ENCODE measurements at places on chromosomes 1 and 21.

- no peak for DNase-seq
Observed at GRCh38 chr1:62417351-62417999, 19.4 kb upstream of the USP1 start.

DNA sequence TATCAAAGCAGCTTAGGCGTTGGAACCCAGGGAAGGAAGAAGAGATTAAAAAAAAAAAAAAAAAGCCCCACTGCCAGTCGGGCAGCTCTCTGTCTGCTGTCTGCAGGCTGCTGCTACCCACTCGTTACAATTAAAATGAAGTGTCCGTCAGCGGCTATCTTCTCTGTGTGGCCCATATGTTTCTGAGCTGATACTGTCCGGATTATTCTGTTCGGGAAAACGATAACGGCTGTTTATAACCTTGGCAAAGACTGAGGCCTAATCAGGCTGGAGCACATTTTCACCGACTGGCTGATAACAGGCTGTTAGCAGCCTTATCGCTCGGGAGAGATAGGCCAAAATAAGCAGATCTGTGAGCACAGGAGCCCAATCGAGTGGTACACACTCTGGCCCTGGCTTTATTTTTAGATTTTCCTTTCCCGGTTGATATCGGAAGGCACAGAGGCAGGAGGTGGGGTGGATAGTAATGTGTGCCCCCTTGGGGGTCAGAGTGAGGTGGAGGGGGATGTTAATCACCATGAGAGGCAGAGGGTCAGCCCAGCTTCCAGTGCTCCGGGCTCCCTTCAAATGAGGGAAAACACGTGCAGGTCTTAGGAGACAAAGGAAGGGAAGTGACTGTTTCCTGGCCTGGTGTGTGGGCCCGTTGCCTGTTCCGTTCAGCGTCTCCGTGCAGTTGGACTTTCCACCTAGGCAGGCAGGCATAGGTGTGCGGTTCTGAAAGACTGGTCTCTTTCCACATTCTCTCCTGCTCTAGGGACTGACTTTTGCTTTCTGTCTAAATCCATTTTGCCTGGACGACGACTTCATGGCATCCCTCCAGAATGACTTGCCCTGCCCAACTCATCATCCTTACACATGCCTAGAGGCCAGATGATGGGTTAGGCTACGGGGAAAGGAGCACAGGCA, 153.4 kb downstream of the PBX1 start:
- DNase-seq, result no peak

- DNase-seq, result no peak
Observed at GRCh38 chr1:64215576-64215975, 12.2 kb downstream of the UBE2U start.

DNA sequence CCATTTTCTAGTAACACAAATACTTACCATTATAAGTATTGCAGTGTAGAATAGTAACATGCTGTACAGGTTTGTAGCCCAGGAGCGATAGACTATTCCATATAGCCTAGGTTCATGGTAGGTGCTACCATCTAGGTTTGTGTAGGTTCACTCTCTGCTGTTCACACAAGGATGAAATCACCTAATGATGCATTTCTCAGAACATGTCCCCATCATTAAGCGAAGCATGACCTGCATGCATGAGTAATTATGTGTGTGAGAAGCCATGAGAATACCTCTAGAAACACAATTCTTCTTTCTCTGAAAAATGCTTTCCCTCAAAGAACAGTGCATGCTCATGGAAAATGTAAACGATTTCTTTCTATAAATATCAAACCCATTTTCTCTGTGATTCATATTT, 69.3 kb downstream of the NR5A2 start:
- no peak for DNase-seq

- no peak for DNase-seq
Observed at GRCh38 chr1:160641323-160642280, 5.2 kb downstream of the SLAMF1 start.

- peak; percentile 83 for DNase-seq
Observed at GRCh38 chr1:29105822-29106221, 17.9 kb downstream of the TMEM200B start.

- DNase-seq, result no peak
Observed at GRCh38 chr1:87155170-87155569, 173.5 kb upstream of the LMO4 start.

DNA sequence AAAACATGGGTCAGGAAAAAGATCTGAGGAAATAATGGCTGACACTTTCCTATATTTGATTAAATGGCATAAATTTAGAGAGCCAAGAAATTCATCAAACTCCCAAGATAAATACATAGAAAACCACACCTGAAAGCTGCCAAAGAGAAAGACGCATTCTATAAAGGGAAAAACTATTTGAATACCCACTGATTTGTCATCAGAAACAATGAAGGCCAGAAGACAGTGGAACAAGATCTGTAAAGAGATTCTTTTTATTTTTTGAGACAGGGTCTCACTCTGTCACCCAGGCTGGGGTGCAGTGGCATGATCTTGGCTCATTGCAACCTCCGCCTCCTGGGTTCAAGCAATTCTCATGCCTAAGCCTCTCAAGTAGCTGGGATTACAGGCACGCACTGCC, 17.4 kb downstream of the SDE2 start:
- no peak for DNase-seq

- no peak for DNase-seq
Observed at GRCh38 chr1:226381226-226381998, 26.5 kb downstream of the PARP1 start.

DNA sequence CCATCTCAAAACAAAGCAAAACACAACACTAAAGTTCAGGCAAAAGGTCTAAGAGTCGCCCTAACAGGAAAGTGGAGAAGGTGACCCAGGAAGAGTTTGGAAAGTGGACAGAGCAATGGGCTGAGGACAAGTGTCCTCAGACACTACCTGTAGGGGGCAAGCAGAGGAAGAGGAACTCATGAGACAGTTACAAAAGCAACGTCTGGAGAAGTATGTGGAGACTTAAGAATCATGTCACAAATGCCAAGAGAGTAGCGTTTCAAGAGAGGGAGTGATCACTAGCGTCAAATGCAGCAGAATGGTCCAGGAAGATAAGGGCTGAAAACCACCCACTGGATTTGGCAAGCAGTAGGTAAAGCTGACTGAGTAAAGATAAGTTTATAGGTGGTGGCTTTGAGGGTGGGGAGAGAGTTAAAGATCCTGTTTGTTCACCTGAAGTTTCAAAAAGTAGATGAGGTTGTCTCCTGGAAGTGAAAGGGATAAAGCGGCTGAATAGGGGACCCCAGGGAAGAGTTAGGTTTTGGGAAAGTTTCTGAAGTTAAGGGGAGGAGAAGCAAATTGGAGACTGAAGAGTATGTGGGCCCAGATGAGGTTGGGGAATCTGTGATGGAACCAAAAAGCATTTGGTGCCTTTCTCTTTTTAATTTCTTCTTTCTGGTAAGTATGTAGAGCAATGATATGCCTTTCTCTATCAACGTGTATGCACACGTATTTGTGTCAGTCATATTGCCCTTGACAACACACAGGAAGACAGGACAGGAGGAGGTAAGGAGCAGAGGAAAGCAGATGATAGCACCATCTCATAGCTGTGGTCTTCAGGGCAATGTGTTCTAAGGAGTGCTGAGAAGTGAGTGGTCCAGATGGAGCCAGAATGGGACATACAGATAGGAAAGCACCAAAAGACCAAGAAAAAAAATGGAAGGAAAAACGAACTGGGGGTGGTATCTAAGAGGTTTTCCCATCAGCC, 3.1 kb downstream of the BSDC1 start:
- no peak for DNase-seq

GRCh38 chr1:61641578-61642336, 83.2 kb downstream of the TM2D1 start:
- peak; percentile 87 for DNase-seq

- DNase-seq, result no peak
Observed at GRCh38 chr1:159849626-159850366, 12.7 kb downstream of the VSIG8 start.

DNA sequence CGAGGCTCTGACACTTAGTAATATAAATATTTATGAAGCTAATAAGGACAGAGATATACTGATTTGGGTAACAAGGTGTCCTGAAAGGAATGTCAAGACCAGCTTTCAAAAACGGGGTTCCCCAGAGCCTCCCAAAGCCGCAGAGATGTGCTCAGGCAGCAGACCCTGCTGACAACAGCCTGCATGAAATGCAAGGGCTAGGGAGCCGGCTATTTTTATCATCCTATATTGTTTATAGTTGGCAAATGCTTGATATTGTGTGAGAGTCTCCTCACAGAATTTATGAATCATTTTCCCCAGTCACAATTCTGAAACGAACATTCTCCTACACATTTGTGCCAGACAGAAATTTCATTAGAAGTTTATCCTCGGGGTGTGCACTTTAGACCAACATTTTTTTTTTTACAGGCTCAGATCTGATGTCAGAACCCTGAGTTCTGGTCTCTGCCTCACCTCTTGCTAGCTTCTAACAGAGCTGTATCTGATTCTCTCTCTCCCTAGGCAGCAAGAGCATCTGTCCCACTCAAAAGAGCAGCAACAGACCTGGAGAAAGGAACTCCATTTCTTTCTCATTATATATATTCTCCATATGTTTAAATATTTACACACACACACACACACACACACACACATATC, 302.3 kb upstream of the PLD5 start:
- no peak for DNase-seq

DNA sequence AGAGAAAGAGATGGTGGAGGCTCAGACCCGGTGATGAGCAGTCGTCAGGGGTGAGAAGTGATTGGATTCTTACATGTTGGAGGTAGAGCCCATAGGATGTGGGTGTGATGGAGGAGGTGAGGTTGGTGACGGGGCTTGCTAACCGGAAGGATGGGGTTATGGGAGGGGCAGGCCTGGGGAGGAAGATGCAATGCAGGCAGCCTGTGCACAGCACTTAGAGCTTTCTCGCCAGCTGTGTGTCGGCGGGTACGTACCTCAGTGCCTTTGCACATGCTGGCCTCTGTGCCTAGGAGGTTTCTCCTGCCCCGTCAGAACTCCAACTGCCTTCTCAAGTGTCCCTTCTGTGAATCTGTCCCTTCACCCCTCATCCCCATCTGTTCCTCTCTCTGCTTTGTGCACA, 2.9 kb upstream of the BSND start:
- no peak for DNase-seq

DNA sequence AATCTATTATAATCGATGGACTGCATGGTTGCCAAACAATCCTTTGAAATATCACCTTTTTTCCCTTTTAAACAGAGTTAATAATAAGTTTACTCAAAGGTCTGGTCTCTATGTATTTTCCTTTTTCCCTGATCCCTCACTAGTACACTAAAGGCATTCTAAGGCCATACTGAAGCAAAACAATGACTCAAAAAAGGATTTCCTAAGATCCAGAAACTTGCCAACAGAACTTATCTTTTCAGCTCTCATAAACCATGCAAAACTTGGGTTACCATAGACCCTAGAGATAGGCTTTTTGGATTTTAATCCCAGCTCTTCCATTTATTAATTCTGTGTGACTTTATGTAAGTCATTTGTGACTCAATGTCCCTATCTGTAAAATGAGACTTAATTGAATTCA, 77.1 kb downstream of the IFI44 start:
- no peak for DNase-seq

- DNase-seq, result no peak
Observed at GRCh38 chr1:110756506-110756905, 81.8 kb upstream of the KCNA3 start.

DNA sequence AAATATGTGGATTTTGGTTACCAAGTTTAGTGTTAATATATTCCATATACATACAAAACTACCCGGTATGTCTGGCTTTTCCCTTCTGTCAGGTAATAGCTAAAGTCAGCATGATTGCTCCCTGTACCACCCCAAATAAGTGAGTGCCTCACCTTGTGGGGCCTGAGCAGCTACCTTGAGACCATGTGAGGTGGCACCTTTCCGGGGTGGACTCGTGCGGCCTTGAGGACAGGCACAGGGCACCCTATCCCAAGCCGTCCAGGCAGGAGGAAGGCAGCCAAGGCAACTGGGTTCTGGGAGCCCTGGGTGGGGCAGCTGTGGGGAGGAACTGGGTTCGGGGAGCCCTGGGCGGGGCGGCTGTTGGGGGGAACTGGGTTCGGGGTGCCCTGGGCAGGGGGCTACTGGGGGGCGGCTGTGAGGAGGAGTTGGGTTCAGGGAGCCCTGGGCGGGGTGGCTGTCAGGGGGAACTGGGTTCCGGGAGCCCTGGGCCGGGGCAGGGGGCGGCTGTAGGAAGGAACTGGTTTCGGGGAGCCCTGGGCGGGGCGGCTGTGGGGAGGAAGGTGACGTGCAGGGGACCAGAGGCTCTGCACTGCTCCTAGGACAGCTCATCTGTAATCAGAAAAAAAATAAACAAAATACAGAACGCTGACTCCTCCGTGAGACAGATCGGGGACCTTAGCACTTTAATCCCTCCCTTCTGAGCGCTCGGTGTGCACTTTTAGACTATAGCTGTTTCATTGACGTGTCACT, 63.3 kb downstream of the POFUT2 start:
- DNase-seq, result no peak

- DNase-seq, result no peak
Observed at GRCh38 chr1:33606272-33606671, 133.8 kb downstream of the ZSCAN20 start.

Measured in T47D (cell line).